Stromal cell of bone marrow (primary cell): ENCODE measurements at places on chromosomes 5 and 9.
A peak's percentile ranks its signal among the peaks of the same experiment; 100 is the strongest.

- peak; percentile 73 for DNase-seq
These were observed 91.5 kb upstream of the NFIL3 start for GRCh38 chr9:91515074-91515687.

- no peak for DNase-seq
These were observed 13.4 kb downstream of the RABL6 start for GRCh38 chr9:136820971-136821825.

- no peak for DNase-seq
These were observed 369 bp downstream of the OCLN start for GRCh38 chr5:69492923-69493395.

DNA sequence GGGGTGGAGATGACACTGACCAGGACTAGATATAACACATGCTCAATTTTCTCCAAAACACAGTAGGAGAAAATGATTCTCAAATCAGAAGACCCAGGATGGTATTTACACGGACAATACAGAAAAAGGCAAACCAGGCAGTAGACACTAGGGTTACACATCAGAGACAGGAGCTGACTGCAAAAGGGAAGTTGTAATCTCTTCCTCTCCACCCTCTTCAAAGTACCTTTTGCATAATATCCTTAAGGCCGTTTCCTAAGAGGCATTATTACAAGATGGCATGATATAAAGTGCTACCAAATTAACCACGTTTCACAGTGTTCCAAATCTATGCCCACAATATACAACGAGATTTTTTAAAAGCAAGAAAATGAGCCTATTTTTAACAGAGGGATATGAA, 39.2 kb downstream of the YIPF5 start:
- no peak for DNase-seq

GRCh38 chr9:79610791-79611614, 39.2 kb downstream of the TLE4 start:
- DNase-seq, result peak; percentile 16
